Stimulated activated CD8-positive, alpha-beta memory T cell treated with anti-CD3 and anti-CD28 coated beads, Interleukin-2, amount 100 ng/mL, for 1 hour (primary cell): ENCODE measurements at places on chromosomes 11 and 22.

DNA sequence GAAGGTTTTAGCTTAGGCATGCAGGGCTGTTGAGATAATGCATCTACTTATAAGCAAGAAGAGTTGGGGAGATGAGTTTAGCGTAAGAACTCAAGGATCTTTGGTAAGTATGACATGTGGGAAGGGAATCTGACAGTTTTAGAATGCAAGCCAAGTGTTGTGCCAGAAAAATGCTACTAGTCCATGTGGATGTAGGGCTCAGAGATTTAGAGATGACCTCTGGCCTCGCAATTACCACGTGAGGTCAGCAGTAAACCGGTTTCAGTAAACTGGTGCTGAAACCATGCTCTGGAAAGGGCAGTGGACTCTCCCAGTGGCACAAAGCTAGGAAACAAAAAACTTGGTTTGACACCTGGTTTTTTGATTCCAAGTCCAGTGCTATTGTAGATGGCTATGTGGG, 18.9 kb downstream of the MRPL16 start:
- DNase-seq, result no peak

- DNase-seq, result no peak
Measured at GRCh38 chr11:81005595-81005994, 1564.8 kb upstream of the TENM4 start.

DNA sequence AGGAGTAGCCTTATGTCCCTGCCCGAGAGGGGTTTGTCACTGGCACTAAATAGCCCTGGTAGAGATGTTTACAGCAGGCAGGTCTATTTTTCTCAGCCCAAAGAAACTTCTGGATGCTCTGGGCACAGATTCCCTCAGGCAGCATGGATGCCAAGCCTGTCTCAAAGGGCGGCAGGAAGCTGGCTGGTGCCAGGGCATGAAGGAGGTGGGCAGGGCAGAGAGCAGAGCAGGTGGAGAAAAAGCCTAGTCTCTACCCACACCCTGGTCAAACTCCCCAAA, 4.1 kb upstream of the GAS2L1 start:
- no peak for DNase-seq

- DNase-seq, result no peak
Measured at GRCh38 chr11:63375434-63375833, 5.8 kb downstream of the SLC22A9 start.

- DNase-seq, result no peak
Measured at GRCh38 chr11:124732230-124732629, 7.5 kb upstream of the NRGN start.

- no peak for DNase-seq
Measured at GRCh38 chr11:117437041-117437790, 109.6 kb downstream of the CEP164 start.

DNA sequence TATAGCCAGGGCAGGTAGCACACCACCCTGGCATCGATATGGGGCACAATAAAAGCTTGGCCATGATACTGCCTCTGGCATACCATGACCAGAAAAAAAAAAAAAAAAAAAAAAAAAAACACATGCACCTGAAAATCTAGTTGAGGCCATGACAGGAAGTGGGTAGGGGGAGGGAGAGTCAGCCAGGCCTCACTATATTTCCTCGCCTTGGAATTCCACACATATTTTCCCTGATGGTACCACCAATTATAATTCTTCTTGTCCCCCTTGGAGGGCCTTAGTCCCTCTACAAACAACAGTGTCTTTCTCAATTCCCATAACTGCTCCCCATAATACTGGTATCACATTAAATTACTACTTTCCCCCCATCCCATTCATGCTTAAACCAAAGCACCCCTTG, 12.6 kb upstream of the CHKA start:
- DNase-seq, result no peak
